ENCODE measurements at places on chromosomes 1 and 21. TPM values are rescaled to one million over a fixed set of nuclear protein-coding genes. Genes with fewer than 3 reads are reported as not detected.

TCHH gene
- total RNA-seq: not detected

ATP1B1 gene
- total RNA-seq: 8.1 TPM

- no peak overlapping the region for H3K27ac ChIP-seq
- no peaks in the 10 kb centered on the region for H3K36me3 ChIP-seq
- no peaks in the 10 kb centered on the region for H3K4me1 ChIP-seq
- H3K4me3 ChIP-seq: no peak overlapping the region
- no peak for DNase-seq
These were observed 185.6 kb upstream of the NRIP1 start for GRCh38 chr21:15250384-15250783.

- DNase-seq: no peak
- no peak overlapping the region for H3K4me3 ChIP-seq
- no peaks in the 10 kb centered on the region for H3K4me1 ChIP-seq
- no peaks in the 10 kb centered on the region for H3K36me3 ChIP-seq
These were observed 301.7 kb upstream of the VAMP3 start for GRCh38 chr1:7469255-7469938.

DNA sequence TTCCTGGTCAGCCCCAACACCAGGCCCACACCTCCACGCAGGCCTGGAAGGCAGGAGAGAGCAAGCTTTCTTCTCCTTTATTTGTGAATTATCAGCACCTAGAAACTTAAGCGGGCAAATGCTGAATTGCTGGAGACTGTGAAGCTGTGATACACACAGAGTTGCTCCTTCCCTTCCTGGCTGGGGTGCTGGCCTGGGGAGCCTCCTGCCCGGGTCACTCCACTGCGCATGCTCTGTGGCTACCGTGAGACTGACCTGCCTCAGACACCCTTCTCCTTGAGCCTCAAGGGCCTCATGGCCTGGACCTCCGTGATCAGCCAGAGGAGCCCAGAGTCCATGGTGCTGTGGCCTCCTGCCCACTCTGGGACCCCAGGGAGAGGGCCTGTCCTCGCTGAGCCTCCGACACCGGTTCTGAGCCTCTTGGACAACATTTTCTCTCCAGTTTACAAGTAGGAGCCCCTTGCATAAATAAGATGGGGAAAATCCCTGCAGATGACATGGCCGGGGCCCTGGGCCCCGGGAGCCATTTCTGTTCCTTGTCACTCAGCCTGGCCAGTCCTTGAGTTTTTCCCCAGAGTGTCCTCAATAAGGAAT lies 18.0 kb downstream of the AGPAT3 start:
- no peak for DNase-seq
- peaks cover 83% of the 10 kb centered on the region for H3K4me1 ChIP-seq
- no peak overlapping the region for H3K27ac ChIP-seq
- H3K36me3 ChIP-seq: no peaks in the 10 kb centered on the region
- peak overlapping the region; percentile 50 for H3K4me3 ChIP-seq

PRELP gene
- not detected for total RNA-seq

DNA sequence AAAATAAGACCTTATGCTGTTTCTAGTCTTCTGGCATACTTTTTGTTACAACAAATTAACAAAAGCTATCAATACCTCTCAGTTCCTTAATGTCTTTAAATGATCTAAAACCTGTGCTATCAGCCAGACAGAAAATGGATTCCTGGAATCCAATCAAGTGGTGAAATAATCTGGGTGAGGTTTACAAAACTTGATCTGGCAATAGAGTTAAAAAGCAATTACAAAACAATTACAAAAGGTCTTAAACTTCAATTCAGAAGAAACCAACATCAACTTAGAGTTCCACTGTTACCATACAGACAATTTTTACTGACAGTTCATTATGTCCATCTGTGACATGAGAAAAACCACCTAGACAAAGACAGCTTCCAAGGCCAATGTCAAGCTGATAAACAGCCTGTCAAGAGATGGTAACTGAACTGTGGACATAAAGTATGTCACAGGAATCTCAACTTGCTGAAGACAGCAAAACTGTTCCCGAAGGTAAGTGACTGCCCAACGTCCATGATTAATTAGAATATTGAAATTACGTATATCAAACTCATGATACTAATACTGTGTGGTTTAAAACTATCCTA lies 17.4 kb downstream of the ZZZ3 start:
- peaks cover 39% of the 10 kb centered on the region for H3K4me1 ChIP-seq
- no peaks in the 10 kb centered on the region for H3K36me3 ChIP-seq
- H3K27ac ChIP-seq: peak overlapping the region; percentile 24
- no peaks in the 10 kb centered on the region for H3K27me3 ChIP-seq
- no peak for DNase-seq
- H3K4me3 ChIP-seq: no peak overlapping the region

DNA sequence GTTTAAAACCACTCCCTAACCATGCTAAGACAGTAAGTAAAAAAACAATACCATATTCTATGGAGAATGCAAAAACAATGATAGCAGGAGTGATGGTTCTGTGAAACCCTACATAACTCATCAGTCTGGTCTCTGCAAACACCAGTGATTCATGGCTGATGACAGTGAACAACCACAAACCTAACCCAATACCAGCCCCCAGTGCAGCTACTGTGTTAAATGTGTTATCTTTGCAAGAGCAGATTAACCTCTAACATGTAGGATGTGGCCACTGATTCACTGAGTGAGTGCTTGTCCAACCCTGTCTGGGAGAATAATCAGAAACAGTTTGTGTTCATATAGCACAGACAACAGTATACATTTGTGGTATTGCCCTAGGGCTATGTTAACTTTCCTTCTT lies 100.2 kb upstream of the COG2 start:
- peak overlapping the region; percentile 1 for H3K4me3 ChIP-seq
- H3K36me3 ChIP-seq: no peaks in the 10 kb centered on the region
- H3K4me1 ChIP-seq: peaks cover 11% of the 10 kb centered on the region

NOS1AP gene
- total RNA-seq: 0.21 TPM

DNA sequence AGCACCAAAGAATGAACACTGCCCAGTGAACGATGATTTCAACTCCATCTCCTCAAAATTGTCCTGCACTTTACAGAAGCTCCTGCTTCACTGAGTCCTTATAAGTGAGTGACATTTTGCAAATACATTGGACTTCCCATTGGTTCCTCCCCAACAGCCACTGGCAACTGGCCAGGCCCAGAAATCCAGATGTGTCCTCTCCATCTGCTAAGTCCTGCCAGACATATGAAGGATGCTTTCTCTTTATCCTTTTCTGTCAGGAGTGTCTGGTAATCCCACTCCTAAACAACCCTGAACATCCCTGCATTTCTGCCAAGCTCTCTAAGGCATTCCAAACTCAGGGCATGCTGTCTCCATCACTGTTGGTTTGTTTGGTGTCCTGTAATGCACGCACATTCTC lies 271.8 kb downstream of the RRAGC start:
- no peak for DNase-seq
- H3K4me3 ChIP-seq: no peak overlapping the region
- H3K27ac ChIP-seq: no peak overlapping the region
- H3K27me3 ChIP-seq: no peaks in the 10 kb centered on the region

- peaks cover 19% of the 10 kb centered on the region for H3K4me1 ChIP-seq
- H3K36me3 ChIP-seq: no peaks in the 10 kb centered on the region
- DNase-seq: no peak
- no peak overlapping the region for H3K4me3 ChIP-seq
- no peaks in the 10 kb centered on the region for H3K27me3 ChIP-seq
These were observed 44.9 kb downstream of the GFI1 start for GRCh38 chr1:92441697-92442342.

LDLRAP1 gene
- total RNA-seq: 14.7 TPM

- H3K27ac ChIP-seq: no peak overlapping the region
- peaks cover 1% of the 10 kb centered on the region for H3K36me3 ChIP-seq
- peaks cover 12% of the 10 kb centered on the region for H3K4me1 ChIP-seq
- no peak overlapping the region for H3K4me3 ChIP-seq
- no peaks in the 10 kb centered on the region for H3K27me3 ChIP-seq
These were observed 5.6 kb downstream of the WRAP73 start for GRCh38 chr1:3644273-3644672.

DNA sequence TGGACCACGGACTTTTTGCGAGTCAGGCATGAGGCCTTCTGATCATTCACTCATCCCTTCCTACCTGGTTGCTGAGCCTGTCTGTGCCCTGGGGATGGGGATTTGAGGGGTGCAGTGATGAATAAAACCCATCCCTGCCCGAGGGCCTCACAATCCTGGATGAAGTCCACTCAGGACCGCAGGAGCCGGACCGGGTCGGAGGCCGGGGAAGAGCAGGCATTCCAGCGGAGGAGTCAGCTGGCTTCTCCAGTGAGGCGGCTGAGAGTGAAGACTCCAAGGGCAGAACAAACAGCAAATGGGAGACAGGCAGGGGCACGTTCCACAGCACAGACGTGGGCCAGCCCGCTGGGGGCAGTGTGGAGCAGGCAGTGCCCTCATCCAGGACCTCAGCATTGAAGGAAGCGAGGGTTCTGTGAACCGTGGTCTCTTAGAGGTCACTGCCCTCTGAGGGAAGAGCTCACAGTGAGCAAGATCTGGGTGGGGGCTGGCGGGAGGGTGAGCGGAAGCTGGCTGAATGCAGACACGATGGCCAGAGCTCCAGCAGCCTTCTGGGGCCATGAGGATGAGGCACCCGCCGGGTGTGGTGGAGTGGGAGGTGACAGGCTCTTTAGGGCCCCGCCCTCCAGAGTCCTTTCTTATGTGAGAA lies 10.9 kb upstream of the LRRC3 start:
- H3K4me3 ChIP-seq: no peak overlapping the region
- no peak overlapping the region for H3K27ac ChIP-seq
- no peaks in the 10 kb centered on the region for H3K36me3 ChIP-seq
- peaks cover 6% of the 10 kb centered on the region for H3K27me3 ChIP-seq
- H3K4me1 ChIP-seq: no peaks in the 10 kb centered on the region

IPO13 gene
- 27.3 TPM for total RNA-seq

Measured in activated T-cell treated with anti-CD3 and anti-CD28 coated beads, Interleukin-2, amount 50 U/mL, for 72 hours (primary cell).